ENCODE measurements at places on chromosomes 6 and 20. TPM values are rescaled to one million over a fixed set of nuclear protein-coding genes. Genes with fewer than 3 reads are reported as not detected.

DNA sequence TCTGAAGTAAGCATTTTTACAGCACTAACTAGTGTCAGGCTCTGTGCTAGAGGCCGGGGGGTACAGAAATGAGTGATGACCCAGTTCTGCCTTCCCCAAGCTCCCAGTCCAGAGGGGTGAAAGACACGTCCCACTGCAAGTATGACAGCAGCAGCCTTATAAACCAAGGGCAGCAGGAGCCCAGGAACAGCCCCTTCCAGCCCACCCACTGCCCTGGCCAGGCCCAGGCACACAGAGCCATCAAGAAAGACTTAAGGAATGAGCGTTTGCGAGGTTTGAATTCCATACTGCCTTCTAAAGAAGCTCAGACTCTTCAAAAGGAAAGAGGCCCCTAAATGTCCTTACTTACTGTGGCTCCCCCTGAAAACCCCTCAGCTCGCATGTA, 10.0 kb downstream of the TRERF1 start:
- no peak for DNase-seq

The SMLR1 gene
- total RNA-seq, result not detected

DNA sequence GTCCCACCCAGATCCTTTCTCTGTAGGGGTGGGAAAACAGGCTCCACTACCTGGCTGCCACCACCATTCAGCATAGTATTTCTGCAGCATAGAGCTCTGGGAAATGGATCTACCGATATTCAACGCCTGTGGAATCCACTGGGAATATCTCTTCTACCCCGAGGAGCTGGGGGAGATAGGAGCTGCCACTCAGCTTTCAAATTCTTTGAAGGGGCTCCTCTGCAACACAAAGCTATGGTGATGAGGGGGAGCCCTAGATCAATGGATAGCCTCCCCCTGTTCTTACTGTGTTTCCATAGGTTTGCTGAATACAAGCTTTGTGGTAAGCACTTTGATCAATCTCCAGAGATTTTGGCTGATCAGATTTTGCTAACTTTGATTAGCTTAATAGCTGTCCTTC, 12.9 kb downstream of the FAM50B start:
- DNase-seq, result no peak

GRCh38 chr6:126227833-126228702, 111.8 kb upstream of the CENPW start:
- DNase-seq, result no peak

DNA sequence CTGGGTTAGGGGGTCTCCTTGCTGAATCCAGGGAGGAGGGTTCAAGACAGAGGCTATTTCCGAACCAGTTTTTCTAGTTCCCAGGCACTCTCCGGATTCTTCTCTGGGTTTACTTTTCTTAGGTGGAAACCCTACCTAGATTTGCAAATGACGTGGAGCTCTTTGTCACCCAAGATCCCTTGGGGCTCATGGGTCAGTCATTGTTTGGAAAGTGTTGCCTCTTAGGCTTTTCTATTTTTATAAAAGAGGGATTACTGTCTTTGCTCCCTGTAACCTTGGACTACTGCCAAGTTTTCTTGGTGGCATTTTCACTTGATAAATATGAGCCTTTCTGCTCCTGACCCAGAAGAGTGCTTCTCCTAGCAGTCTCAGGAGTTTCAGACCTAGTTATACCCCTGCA, 33.6 kb downstream of the FAM209B start:
- no peak for DNase-seq

GRCh38 chr20:2740702-2741101, 48.1 kb downstream of the EBF4 start:
- no peak for DNase-seq
